ENCODE measurements at places on chromosomes 5 and 9.

DNA sequence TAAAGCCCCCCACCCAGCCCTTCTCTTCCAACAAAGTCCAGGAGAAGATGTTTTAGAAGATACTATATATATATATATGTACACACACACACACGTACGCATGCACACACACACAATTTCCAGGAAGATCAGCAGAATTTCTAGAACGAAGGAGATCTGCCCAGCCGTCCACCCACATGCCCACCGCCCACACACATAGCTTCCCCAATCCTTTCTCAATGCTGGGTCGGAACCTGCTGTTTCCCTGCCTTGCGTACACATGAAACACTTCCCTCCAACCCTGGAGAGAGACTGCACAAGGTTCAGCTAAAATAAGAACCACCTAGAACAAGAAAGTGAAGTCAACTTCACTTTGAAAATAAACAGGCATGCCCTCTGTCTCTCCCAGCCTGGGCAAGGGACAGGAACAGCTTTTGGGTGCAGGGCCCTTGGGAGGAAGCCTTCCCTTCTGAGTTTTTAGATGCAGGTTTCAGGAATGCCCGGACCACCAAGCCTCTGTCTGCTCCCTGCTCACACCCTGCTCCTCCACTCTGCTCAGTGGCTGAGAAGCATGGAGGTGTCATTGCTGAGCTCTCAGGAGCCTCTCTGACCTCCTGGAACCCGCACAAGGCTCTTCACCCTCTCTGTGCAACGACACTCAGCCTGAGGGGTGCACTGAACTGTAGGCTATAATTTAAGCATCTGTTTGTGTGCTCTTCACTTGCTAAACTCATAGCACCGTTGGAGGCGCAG lies 149.4 kb downstream of the C5orf15 start:
- peak; percentile 29 for DNase-seq

GRCh38 chr5:127445328-127445727 lies 72.1 kb upstream of the PRRC1 start:
- no peak for DNase-seq

DNA sequence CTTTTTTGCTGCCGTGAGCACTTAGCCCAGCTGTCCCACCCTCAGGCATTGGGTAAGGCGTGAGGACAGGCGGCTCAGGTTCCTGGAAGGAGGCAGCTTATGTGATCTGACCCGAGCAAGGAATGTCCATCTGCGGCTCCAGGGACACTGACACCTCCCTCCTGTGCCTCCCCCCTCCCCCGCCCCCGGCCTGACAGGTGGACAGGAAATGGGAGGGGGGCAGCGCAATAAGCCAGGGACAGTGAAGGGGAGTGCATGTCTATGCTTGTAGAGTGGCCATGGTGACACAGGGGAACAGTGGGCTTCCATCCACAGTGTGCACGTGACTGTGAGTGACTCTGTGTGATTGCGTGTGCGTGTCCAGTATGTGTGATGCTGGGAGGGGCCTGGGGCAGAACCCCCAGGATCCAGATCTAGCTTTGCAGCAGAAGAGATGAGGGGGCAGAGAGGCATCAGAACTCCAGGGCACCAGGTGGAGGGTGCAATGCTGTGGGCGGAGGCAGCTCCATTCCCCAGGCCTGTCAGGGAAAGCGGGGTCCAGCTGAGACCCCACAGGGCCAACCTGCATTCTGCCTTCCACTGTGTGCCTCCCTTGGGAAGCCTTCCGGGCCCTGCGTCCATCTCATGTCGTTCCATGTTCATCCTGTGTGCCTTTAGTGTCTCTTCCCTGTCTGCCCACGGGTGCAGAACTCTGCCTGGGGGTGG lies 30.5 kb downstream of the CNTFR start:
- no peak for DNase-seq

GRCh38 chr5:157348049-157348400 lies 82.1 kb downstream of the CYFIP2 start:
- DNase-seq, result no peak

DNA sequence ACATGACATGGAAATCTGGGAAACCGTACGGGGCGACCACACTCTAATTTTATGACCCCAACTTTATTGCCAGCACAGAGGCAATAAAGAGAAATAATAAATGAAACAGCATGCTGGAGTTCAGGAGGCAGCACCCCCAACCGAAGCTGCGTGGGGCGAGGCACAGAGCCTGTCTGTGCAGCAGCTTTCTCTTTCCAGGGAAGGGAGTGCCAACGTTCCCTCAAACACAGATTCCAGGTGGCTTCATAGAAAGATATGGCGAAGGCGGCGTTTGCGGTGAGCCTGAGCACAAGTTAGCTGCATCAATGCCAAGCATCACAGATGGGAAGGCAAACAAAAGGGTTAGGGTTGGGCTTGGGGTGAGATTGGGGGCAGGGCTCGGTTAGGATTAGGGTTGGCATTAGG lies 114.8 kb downstream of the HSD17B3 start:
- DNase-seq, result no peak

GRCh38 chr9:33249087-33249658 lies 9.2 kb downstream of the SPINK4 start:
- DNase-seq, result no peak

DNA sequence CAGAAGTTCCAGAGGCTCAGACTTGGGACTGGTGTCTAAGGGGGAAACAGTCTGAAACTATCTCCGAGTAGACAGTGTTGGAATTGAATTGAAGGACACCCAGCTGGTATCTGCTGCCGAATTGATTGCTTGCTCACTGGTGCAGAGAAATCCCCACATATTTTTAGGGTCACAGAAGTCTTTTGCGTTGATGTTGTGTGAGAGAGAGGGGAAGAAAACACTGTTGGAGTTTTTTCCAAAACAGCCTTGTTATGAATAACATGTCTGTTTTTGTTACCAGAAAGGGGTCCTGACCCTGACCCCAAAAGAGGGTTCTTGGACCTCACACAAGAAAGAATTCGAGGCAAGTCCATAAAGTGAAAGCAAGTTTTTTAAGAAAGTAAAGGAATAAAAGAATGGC lies 81.3 kb downstream of the ALDH7A1 start:
- no peak for DNase-seq

DNA sequence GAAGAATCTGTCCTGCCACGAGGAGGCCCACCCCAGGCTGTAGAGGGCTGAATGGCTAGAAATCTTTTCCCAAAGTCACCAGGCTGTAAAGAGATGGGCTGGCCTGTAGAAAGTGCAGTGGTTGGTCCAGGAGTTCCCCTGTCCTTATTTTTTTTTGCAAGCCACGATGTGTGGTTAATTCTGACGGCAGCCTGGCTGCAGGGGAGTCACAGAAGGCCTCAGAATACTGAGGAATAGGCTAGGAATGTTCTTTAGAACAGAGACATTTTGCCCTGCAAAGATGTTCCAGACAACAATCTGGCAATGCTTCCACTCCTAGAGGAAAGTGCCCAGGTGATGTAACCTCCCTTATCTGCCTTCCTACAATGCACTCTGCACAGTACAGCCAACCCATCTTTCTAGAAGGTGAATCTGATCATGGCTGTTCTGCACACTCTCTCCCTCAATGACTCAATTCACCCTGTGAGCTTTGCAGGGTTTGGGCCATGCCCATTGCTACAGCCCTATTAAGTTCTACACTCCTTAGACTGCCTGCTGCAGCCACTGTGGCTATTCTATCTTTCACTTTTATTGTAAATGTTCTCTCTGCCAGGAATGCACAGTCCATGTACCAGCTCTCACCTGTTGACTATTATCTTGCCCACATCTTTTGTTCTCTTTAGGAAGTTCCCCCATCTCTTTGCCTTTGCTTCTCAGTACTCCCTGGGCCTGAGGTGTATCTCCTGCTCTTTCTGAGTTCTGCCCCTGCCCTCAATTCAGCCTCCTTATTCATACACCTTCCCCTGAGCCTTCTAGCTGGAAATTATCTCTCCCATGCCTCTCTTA lies 377.8 kb upstream of the CLINT1 start:
- DNase-seq, result no peak

GRCh38 chr5:153895266-153895665 lies 143.4 kb downstream of the FAM114A2 start:
- DNase-seq, result no peak

GRCh38 chr9:137804908-137805630 lies 72.5 kb upstream of the CACNA1B start:
- no peak for DNase-seq

GRCh38 chr5:137086342-137086741 lies 412.8 kb downstream of the SPOCK1 start:
- DNase-seq, result no peak

DNA sequence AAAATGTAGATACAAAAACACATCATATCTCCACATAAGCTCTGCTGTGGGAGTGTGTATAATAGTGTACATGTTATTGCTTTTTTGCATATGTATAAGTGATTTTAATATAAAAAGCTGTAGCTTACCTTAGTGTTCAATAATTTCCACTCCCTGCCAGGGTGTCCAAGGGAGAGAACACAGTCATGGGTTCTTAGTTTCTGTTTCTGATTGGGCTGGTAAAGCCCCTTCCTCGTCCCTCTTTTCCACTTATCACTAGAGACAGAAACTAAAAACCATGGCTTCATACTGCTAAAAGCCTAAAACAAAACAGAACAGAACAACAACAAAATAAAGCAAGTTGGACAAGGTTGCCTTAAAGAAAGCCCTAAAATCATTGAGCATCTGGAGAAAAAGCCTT lies 74.4 kb upstream of the S1PR3 start:
- DNase-seq, result no peak

DNA sequence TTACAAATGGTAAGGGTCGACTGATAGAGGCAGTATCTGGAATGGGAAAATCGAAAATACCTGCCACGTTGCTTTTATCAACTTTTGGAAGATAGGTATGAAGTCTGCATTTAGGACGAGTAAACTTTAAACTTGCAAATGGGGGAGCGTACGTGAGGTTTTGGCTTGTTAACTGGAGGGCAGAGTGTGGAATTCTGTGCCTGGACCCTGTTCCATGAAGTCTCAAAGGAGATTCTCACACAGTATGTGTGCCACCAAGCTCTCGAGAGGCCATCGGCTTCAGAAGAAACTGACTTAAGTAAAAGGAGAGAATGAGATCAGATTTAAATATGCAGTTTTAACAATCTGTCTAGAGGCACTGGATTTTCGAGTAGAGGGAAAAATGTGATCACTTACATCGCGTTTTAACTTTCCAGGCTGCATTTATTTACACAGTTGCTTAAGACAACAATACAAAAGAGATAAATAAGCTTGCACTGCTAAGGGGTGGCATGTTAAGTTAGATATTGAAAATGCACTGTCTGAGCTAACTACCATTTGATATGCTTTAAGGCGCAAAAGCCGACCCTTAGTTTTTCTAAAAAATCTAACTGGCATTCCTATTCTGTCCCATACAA lies 401.6 kb downstream of the EBF1 start:
- DNase-seq, result no peak

- no peak for DNase-seq
Observed at GRCh38 chr9:94787266-94787665, 60.8 kb downstream of the AOPEP start.

GRCh38 chr5:113271745-113272454 lies 162.9 kb downstream of the TSSK1B start:
- DNase-seq, result no peak

DNA sequence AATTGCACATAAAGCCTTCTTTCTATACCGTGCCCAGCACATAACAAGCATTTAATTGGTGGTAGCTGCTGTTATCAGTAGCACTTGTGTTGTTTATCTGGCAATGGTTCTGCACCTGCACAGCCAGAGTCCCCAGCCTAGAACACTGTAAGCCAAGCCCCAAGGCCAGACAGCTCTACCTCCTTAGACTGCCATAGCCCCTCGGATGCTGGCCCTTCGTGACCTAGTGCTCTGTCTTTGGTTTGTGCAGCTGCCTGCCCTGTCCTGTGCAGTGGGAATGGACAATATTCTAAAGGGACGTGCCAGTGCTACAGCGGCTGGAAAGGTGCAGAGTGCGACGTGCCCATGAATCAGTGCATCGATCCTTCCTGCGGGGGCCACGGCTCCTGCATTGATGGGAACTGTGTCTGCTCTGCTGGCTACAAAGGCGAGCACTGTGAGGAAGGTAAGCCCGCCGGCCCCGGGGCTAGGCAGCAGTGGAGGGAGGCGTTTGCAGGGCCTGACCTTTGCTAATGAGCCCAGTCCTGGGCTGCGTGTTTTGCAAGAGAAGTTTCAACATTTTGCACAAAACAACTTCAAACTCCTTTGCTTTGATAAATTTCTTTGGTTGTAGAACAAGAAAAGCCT lies 173.3 kb upstream of the WWC1 start:
- peak; percentile 63 for DNase-seq

DNA sequence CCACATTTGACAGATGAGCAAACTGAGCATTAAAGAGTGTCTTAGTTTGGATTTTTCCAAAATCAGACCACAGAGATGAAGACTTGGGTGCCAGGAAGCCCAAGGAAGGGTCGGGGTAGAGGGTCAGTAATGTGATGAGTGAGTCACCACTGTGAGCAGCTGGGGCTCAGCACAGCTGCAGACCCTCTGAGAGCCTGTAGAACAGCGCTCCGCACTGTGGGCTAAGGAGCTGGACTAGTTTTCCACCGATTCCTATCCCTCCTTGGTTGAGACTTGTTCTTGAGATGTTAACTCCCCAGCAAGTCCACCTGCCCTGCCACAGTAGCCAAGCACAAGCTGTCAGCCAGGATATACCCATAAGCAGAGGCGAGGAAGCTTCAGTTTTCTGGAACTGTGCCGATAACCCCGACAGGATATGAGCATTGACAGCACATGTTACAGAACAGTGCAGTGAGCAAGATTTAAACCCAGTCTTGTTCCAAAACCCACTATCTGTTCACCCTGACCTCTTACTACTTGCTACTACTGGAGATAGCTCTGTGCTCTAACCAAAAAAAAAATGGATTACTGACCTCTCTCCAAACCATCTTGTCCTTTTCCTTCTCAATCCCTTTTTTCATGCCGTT lies 31.8 kb downstream of the EGFLAM start:
- DNase-seq, result no peak

DNA sequence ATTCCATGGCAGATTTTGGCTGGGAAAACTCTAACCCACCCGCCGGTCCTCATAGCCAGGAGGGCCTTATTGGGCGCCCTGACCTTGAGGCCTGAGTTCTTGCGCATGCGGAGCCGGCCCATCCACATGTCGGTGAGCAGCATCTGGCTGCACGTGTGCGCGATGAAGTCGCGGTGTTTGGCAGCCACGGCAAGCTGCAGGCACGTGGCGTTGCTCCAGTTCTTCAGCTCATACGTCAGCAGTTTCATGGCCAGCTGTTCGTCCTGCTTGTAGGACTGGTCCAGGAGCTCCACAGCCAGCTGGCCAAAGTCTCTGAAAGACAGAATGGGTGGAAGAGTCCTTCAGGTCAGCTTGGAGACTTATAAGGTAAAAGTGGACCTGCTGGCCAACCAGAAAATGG lies 204.3 kb upstream of the KLF9 start:
- DNase-seq, result no peak

- no peak for DNase-seq
Observed at GRCh38 chr5:42596817-42597216, 159.8 kb upstream of the CCDC152 start.

DNA sequence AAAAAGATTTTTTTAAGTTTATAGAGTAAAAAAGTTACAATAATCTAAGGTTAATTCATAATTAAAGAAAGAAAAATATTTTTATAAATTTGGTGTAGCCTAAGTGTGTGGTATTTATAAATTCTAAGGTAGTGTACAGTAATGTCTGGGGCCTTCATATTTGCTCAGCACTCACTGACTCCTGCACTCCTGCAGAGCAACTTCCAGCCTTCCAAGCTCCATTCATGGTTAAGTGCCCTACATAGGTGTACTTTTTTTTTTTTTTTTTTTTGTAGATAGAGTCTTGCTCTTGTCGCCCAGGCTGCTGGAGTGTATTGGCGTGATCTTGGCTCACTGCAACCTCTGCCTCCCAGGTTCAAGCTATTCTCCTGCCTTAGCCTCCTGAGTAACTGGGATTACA lies 10.1 kb downstream of the ACOT12 start:
- no peak for DNase-seq

- no peak for DNase-seq
Observed at GRCh38 chr5:97019435-97020117, 83.7 kb downstream of the LNPEP start.
